Aorta (tissue), 5 donors: ENCODE measurements at places on chromosomes 3 and 15. TPM values are rescaled to one million over a fixed set of nuclear protein-coding genes. Genes with fewer than 3 reads are reported as not detected.

Gene TPRG1
- 14.9 TPM for total RNA-seq

Gene PDCD6IP
- 232 TPM for total RNA-seq

Gene SHF
- total RNA-seq, result 19.0 TPM

Gene FAM240A
- total RNA-seq, result not detected

Gene PLEKHO2
- total RNA-seq, result 46.2 TPM

Gene CDV3
- total RNA-seq, result 122 TPM

Gene CPLX3
- total RNA-seq, result not detected

DNA sequence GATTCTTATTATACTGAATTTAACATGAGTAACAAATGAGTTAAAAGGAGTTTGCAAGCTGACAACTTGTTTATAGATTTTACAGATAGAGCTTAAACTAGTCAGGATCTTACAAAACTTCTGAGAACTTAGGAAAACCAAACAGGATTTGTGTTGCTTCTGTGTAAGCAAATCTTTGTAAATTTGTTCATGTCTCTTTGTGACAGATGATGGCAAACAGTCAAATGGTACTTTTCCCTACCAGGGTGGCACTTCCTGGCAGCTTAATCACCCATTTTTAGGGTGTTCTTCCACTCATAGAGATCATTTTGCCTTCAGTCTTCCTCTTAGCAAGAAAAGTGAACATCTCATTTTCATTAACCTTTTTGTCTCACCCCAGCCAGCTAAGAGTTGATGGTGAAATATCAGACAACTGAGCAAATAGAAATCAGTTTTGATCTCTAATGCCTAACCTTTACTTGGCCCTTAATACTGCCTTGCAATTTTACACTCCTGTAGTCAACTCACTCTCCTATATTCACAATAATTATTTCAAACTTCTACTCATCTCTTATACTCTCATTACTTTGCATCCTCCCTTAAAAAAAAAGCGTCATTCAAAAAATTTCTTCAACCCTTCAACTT, 23.7 kb upstream of the NECTIN3 start:
- no peak for DNase-seq

GRCh38 chr15:40471808-40472150, 995 bp downstream of the CHST14 start:
- DNase-seq, result no peak

GRCh38 chr3:110598847-110599490, 472.6 kb upstream of the NECTIN3 start:
- DNase-seq, result no peak

GRCh38 chr3:82416830-82417229, 655.4 kb upstream of the GBE1 start:
- DNase-seq, result no peak

- no peak for DNase-seq
These were observed 13.7 kb upstream of the PTPRG start for GRCh38 chr3:61547625-61548024.

GRCh38 chr15:93073465-93073952, 15.5 kb downstream of the RGMA start:
- no peak for DNase-seq

- no peak for DNase-seq
These were observed 45.2 kb downstream of the RYK start for GRCh38 chr3:134205451-134205850.

DNA sequence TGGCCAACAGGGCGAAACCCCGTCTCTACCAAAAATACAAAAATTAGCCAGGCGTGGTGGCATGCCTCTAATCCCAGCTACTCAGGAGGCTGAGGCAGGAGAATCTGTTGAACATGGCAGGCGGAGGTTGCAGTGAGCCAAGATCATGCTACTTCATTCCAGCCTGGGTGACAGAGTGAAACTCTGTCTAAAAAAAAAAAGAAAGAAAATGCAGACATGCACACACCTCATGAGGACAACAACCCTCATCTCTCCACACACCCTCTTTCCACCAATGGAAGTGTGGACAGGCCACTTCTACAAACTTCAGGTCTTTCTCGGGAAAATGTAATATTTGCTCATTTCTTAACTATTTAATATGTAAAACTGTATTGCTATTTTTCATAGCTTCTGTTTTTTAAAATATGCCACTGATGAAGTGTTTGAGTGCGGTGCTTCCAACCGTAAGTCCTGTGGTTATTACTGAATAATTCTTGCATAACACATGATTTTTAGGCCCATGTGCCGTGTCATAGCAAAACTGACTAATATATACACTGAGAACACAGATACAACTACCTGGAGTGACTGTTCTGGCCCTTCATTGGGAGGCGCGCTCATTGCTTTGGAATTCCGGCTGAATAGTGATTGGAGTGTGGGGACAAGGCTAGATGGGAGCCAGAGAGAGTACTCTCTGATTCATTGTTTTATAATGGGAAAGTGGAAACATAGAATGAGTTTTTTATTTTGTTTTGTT, 23.1 kb downstream of the LRRC31 start:
- DNase-seq, result no peak

DNA sequence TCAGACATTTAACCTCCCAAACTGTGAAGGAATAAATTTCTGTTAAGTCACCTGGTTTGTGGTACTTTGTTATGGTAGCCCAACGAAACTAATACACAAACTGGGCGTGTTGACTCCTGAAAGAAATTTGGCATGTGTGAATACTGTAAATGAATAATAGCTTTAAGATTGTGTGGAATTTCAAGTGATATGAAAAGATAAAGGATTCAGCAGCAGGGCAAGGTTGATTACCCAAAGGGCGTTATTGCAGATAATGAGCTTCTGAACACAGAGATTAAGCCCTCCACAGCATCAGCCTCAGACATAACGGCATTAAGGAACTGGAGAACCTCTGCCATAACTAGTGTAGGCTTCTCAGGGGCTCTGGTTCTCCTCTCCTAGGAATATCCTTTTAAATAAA, 451.5 kb upstream of the NECTIN3 start:
- DNase-seq, result no peak

DNA sequence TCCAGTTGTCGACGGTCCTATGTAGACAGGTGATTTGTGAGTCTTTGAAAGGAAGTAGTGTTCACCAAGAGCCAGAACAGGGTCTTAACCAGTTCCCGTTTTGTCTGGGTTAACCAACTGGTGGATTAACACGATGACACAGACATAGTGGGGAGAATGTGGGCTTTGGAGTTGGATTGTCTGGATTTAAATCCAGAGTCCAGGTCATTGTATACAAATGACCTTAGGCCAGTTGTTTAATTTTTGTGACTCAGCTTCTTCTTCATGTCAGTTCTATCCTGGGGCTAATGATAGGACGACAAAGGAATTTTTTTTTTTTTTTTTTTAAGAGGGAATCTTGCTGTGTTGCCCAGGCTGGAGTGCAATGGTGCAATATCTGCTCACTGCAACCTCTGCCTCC, 126.7 kb downstream of the LPP start:
- no peak for DNase-seq

DNA sequence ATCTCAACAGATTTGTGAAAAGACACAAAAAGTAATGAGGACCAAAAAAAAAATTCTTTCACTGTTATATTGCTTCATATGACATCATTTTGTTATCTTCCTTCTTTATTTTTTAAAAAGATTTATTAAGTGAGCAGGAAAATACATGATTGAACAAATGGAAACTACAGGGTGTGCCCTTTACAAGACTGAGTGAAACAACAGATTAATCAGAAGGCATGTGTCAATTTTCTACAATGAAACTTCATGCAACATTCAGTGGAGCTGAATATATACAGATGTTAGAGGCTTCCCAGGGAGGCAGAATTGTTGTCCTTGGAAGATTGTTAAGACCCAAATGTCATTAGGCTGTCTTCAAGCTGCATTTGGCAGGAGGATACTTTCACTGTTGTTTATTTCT, 28.4 kb upstream of the SLC2A2 start:
- DNase-seq, result no peak

- DNase-seq, result no peak
These were observed 33.8 kb upstream of the TRA2B start for GRCh38 chr3:185971579-185971978.

DNA sequence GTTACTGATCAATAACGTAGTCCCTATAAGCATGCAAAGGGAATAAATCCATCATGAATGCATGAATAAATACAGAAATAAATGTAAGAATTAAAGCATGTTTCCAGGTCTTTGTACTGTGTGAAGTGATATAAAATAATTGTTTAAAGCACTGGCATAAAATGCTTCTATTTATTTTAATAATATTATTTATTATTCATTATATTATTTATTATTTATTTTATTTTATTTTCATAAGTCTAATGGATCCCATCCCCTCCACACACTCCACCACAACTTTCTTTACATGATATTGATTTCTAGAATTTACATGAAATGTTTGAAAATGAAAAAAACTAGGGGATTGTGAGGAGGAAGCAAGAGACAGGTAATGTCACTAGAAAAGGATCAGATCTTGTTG, 73.5 kb downstream of the MCF2L2 start:
- no peak for DNase-seq

DNA sequence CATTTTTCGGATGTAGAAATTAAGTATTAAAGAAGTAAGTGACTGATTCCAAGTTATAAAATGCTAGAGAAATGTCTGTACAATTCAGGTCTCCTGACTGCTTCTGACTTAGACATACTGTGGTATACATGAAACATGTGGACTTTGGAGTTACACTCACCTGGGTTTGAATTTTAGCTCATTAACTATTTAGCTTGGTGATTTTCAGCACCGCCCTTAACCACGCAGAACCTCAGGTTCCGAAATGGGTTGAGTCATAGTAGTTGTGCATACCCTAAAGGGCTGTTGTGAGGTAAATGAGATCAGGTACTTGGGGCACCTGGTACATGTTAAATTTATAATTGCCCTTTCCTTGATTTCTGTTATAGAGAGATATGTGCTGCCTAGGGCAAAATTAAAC, 32.9 kb upstream of the UTS2B start:
- DNase-seq, result no peak

GRCh38 chr15:47412802-47413201, 304.5 kb upstream of the SEMA6D start:
- DNase-seq, result no peak
